ENCODE measurements at places on chromosomes 12 and 14. TPM values are rescaled to one million over a fixed set of nuclear protein-coding genes. Genes with fewer than 3 reads are reported as not detected.

The SYNDIG1L gene
- total RNA-seq, result not detected

The CHGA gene
- not detected for total RNA-seq

The POTEG gene
- not detected for total RNA-seq

The TAS2R7 gene
- total RNA-seq, result not detected

The TMPRSS12 gene
- not detected for total RNA-seq

The PPP2R5C gene
- total RNA-seq, result 114 TPM

The CAPZA3 gene
- total RNA-seq, result not detected

The PRKCH gene
- 0.97 TPM for total RNA-seq

The NEUROD4 gene
- not detected for total RNA-seq

The CLEC1B gene
- total RNA-seq, result not detected

The DLGAP5 gene
- 17.4 TPM for total RNA-seq

The COL2A1 gene
- under 0.01 TPM for total RNA-seq

The TAS2R8 gene
- total RNA-seq, result 0.43 TPM

The GALC gene
- 19.9 TPM for total RNA-seq

The DHH gene
- total RNA-seq, result not detected

The KRT7 gene
- 36.7 TPM for total RNA-seq

The PTCSC3 gene
- total RNA-seq, result not detected

The ERBB3 gene
- 1.7 TPM for total RNA-seq

The OTUB2 gene
- total RNA-seq, result 0.97 TPM

The C12orf50 gene
- not detected for total RNA-seq

The TMEM233 gene
- total RNA-seq, result not detected

The SAMD15 gene
- 1.3 TPM for total RNA-seq

The NAV3 gene
- total RNA-seq, result 96.3 TPM

The CCDC197 gene
- total RNA-seq, result not detected

The CD163 gene
- total RNA-seq, result not detected

The KMT2D gene
- 37.1 TPM for total RNA-seq

Measured in fibroblast of villous mesenchyme (primary cell).